HCT116 (cell line): ENCODE measurements at places on chromosomes 12 and 14.

DNA sequence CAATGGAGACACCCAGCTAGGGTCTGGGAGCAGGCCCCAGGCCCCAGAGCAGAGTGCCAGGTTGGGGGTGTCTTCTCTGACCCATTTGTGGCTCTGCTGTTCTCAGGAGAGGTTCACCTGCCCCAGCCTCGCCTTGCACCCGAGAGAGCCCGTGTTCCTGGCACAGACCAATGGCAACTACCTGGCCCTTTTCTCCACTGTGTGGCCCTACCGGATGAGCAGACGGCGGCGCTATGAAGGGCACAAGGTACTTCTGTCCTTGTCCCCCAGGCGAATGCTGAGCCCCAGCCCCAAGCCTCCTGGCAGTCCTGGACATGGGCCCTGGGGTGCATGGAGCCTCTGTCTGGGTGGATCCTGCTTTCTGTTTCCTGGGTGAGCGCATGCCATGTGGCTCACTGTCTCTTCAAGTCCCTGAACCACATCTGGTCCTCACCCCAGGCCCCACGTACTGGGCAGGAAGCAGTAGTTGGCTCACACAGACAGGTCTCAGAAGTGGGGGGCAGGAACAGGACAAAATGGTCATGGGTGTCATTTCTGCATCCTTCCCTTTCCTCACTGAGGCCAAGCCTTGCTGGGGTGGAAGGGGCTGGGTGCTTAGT lies 58.2 kb downstream of the BEGAIN start:
- DNase-seq: no peak

DNA sequence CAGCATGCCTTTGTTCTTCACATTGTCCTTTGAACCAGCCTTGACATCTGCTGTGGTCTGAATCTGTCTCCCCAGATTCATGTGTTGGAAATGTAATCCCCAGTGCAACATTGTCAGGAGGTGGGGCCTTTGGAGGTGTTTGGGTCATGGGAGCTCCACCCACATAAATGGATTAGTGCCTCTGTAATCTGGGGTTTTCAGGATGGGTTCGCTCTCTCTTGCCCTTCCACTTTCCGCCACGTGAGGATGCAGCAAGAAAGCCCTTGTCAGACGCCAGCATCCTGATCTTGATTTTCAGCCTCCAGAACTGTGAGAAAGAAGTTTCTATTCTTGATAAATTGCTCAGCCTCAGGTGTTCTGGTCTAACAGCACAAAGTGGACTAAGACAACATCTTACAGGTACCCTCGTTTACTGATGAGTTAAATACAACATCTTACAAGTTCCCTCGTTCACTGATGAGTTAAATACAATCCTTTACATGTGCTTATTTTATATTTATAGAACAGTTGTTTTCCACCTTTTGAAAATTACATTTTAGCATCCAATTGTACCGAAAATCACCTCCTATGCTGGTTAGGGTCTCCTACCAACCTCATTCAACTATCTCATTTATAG lies 54.4 kb upstream of the RIMBP2 start:
- no peak for DNase-seq

GRCh38 chr14:89000007-89000942 lies 175.8 kb downstream of the TTC8 start:
- peak; percentile 53 for DNase-seq

GRCh38 chr12:46763230-46763629 lies 62.6 kb downstream of the SLC38A4 start:
- DNase-seq: no peak

DNA sequence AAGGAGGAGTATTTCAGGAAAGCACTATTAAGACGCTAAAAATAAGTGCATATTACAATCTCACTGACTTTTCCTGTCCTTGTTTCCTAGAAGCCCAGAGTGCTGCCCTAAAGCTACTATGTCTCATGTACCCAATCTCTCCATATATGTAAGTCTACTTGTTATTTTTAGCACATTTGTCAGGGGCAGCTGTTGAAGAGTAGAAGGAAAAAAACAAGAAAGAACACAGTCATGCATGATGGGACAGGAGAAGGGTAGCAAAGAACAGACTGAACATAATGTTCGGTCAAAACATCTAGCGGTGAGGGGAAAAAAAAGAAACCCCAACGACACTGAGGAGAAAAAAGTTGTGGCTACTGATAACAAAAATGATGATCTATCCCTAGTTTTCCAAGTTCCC lies 14.3 kb downstream of the YBX3 start:
- no peak for DNase-seq

DNA sequence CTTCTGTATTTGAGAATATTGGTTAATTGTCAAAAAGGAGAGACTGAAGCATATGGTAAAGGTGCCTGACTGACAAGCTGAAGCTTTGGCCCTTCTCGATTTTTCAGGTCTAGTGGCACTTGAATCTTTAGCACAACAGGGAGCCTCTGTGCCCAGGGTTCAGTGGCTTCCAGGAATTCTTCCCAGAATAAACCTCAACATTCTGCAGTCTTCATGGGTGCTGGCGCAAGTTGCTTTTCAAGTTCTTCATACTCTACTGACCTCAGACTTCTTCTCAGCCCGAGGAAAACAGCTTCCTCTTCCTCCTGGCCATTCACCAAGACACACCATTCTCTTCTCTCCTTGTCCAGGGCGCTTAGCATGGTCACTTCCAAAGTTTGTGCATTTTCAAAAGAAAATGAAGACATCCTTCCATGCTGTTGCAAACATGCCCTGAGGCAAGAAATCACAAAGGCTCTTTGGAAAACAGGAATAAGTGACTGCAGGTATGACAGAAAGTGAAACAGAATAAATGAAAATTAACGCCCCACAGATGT lies 89.9 kb downstream of the MGST1 start:
- DNase-seq: no peak

- DNase-seq: no peak
Measured at GRCh38 chr14:65377576-65377975, 35.0 kb upstream of the FUT8 start.

DNA sequence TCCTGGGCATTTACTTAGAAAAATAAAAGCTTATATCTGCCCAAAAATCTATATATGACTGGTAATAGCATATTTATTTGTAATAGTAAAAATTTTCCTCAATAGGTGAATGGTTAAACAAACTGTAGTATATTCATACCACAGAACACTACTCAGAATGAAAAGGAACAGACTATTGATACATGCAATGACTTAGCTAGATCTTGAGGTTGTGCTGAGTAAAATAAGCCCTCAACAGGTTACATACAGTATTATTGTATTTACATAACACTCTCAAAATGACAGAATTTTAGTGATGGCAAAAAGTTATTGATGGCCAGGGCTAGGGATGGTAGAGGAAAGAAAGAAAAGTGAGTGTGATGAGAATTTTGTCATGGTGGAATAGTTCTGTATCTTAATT lies 178.4 kb downstream of the BMP4 start:
- no peak for DNase-seq

DNA sequence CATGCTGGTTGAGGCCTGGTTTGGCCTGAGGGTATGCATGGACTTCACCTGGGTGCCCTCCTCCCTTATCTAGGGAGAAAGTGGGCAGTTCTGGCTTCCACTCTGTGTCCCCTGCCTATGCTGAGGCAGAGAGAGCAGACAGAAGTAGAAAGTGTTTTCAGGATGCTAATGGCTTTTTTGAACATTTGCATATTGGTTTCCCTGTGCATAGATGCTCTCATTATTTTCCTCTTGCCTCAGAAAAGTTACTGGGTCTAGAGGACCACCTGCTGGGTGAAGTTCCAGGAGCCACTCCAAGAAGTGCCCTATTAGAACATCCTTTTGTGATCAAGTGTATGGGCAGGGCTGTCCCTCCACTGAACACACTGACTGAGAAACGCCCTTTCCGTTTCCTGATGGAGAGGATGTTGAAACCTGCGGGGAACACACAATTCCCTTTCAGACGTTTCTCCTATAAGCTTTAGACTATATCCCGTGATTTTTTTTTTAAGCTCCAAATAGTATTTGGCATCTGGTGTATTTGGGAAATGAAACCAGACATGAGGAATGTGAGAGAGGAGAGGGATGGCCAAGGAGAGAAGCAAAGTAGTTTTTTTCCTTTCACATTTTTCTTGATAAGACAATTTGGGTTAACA lies 66.6 kb downstream of the DAAM1 start:
- no peak for DNase-seq

GRCh38 chr12:3178671-3179313 lies 101.6 kb downstream of the TSPAN9 start:
- no peak for DNase-seq

DNA sequence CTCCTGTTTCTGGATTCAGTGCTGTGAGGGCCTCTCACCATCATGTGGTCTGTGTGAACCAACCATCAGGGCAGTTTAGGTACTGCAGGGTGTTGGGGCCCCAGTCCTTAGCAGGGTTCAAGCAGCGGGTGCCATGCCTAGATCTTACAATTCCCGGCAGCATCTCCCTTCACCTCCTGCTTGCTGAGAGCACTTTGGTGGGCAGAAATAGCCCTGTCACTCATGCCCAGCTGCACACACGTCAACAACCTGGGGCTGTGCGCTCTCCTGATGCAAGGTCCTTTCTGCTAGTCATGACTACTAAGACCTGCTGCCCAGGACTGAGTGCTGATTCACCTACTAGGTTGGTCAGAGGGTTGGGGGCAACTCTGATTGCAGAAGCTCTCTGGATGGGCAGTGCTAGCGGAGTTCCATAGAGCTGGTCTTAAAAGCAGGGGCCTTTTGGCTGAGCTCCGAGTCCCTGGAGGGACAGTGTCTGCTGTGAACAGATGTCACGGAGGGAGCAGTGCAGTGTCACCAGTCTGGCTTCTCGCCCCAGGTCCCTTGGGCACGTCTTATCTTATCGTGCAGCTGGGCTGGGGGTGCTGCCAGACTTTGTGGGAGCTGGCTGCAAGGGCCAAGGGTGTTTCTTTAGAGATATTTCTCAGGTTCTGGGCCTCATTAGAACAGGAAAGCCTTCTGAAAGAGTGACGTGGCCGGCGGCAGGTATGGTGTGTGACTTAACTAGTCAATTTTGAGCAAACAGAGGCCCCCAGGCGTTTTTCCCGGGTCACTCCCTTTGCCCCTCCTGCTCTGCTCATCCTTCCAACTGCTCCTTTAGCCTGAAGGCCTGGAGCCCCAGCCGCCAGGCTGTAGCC lies 71.8 kb downstream of the NINJ2 start:
- DNase-seq: no peak

DNA sequence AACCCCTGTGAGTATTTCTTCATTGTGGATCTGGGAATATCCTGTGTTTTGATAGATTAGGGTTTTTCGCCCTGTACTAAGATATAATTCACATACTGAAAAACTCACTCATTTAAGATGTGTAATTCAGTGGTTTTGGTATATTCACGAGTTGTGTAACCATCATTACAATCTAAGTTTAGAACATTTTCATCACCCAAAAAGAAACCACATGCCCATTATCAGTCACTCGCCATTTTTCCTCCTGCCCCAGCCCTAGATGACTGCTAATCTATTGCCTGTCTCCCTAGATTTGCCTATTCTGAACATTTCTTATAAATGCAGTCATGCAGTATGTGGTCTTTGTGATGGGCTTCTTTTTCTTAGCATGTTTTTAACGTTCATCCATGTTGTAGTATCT lies 67.9 kb upstream of the ATF1 start:
- DNase-seq: no peak

GRCh38 chr12:122167356-122167925 lies 6.6 kb downstream of the IL31 start:
- no peak for DNase-seq

GRCh38 chr12:86104087-86104486 lies 152.1 kb downstream of the MGAT4C start:
- DNase-seq: no peak

DNA sequence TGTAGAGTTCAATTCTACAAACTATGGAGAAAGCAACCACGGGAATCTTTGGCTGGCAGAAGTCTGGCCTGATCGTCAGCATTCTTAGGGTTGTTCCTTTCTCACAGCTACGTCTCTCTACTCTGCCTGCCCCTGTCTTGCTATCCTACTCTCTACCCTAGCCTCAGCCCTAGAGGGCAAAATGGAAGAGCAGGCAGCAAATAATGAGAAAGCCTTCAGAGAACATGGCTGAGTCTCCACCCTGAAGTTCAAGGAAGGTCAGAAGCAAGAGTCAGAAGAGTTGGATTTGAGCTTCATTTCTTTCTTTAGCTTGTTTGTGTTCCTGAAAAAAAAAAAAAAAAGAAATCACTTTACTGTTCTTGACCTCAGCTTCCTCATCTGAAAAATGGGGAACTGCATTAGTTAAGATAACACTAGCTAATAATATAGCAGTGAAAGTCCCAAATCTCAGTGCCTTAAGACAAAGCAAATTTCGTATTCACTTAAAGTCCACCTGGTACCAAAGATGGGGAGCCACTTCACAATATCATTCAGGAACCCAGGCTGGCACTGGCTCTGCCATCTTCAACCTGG lies 50.2 kb upstream of the CCND2 start:
- no peak for DNase-seq

DNA sequence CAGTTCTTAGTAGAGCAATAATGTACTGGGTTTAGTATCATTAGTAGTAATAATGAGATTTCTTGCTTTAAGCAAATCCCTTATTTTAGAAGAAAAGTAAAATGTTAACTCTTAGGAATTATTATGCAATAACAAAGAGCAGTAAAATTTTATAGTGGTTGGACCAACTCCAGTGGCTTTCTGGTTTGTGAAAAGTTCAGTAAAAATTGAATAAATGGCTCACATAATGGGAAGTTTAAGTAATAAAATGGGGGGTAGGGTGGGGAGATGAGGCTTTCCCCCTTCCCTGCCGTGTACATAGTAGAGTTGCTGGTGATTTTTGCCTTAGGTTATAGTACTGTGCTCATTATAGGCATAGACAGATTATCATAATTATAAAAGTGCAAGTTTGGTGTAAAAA lies 250.5 kb upstream of the ATP2B1 start:
- no peak for DNase-seq

DNA sequence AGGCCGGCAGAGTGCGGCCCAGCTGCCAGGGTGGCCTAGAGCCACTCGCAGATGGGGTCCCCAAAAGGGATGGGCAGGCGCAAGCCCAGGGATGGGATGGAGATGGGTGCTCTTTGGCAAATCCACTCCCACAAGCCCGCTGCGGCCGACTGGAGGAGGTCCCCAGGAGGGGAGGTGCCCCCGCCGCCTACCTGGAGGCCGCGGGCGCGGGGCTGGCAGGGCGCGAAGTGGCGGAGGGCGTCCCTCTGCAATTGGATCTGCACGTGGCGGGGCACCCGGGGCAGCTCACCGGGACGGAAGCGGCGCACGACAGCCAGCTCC lies 730 bp downstream of the PPP1R3E start:
- no peak for DNase-seq

GRCh38 chr12:92553389-92553788 lies 149.4 kb upstream of the PLEKHG7 start:
- no peak for DNase-seq

DNA sequence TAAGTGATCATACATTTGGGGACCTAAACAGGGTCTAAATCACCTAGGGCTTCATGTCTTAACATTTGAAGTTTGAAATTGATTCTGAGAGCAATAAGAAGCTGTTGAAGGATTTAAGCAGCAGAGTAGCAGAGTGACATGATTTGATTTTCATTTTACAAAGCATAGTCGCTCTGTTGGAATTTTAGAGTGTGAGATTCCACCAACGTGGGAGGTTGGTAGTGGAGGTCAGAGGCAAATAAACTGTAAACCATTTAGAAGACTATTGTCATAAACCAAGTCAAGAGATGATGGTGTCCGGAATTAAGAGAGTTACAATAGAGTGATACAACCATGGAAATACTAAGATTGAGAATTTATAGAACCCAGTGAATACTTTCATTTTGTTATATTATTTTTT lies 52.7 kb upstream of the ZDHHC17 start:
- DNase-seq: no peak

- DNase-seq: no peak
Measured at GRCh38 chr12:123269395-123269892, 2.2 kb downstream of the CDK2AP1 start.

GRCh38 chr12:120468821-120469449 lies 613 bp downstream of the SRSF9 start:
- DNase-seq: no peak
